ENCODE measurements at places on chromosomes 13 and 19.

GRCh38 chr13:100175078-100175802, 86.3 kb downstream of the PCCA start:
- no peak for DNase-seq

DNA sequence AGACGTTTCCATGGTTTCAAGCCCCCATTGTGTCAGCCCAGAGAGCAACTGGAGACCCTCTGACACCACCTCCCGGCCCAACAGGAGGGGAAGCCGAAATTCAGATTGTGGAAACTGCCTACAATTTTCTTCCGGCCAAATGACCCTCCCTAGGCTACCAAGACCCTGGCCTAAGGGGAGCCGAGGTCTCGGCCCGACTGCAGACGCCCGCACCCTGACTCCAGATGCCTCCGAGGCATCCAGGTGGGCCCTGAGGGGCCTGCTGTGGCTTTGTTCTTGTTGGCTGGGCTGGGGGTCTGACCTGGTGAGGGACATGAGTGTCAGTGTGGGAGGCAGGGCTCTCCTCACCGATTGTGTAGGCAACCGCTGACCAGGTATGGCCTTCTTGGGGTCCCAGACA, 9.6 kb downstream of the MEX3D start:
- no peak for DNase-seq

DNA sequence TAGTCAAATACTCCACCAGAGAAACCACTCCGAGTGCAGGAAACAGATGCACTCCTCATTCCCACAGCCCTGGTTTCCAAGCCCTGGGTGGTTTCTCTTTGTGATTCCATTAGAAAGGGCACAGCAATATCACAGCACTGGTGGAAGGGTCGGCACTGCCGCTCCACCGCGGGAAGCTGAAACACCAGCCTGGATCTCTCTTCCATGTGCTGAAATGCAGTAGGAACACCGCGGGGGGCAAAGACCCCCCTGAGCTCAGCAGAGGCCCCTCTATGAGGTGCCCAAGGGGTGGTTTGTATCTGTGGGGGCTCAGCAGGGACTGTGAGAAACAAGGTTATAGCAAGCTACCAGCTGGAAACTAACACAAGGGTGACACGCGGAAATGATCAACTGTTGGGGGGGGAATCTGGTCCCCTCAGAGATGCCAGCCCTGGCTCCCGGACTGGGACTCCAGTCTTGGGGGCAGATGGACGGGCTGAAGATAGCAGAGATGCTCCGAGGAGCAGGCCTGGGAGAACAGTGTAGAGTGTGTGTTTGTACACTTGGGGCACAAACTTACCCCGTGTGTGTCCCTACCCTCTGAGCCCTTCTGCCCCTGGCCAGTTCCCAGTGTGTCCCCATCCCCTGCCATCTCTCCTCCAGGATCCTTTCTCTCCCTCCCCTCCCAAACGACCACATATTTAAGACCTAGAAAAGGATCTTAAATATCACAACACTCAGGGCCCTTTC, 1.8 kb downstream of the ZFR2 start:
- DNase-seq = no peak

DNA sequence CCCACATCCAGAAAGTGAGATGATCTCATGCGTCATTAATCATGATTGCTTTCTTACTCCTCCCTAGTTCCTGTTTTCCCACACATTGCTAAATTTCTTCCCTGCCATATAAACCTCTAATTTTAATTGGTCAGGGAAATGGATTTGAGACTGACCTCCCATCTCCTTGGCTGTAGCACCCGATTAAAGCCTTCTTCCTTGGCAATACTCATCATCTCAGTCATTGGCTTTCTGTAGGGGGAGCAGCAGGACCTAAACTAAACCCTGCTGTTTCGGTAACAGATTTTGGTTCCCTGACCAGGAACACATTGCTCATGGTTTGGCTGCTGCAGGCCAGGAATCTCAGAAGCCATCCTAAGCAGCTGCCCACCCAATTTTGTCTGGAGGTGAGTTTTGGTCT, 61.7 kb downstream of the SPRYD7 start:
- no peak for DNase-seq

DNA sequence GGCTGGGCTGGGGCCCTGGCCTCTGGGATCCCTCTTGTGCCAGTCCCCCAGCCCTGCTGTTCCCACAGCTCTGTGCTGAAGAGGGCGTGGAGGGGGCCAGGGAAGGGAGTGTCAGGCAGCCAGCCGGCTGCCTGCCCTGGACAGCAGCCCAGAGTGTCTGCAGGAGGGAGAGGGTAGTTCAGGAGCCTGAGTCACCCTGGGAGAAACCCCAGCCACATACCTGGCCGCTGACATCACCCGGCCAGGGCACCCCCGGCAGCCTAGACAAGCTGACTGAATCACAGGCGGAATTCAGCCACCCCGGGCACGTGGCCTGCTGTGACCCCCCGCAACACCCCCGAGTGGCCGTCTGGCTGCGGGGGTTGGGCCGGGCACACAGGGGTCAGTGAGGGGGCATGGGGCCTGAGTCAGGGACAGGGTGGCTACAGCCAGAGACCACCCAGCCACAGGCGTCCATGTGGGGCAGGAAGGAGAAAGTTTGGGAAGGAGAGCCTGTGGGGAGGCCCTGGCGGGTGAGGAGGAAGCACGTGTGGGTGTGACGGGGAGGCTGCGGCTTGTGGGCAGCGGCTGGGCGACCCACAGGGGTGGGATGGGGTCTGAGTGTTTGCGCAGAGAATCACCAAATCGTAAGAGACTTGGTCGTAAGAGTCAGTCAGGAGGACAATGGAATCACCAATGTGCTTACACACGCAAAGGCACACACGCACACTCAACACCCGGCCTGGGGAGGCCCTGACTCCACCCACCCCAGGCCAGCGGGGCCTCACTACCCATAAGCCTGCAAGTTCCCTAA, 11.9 kb upstream of the FOSB start:
- DNase-seq = no peak

DNA sequence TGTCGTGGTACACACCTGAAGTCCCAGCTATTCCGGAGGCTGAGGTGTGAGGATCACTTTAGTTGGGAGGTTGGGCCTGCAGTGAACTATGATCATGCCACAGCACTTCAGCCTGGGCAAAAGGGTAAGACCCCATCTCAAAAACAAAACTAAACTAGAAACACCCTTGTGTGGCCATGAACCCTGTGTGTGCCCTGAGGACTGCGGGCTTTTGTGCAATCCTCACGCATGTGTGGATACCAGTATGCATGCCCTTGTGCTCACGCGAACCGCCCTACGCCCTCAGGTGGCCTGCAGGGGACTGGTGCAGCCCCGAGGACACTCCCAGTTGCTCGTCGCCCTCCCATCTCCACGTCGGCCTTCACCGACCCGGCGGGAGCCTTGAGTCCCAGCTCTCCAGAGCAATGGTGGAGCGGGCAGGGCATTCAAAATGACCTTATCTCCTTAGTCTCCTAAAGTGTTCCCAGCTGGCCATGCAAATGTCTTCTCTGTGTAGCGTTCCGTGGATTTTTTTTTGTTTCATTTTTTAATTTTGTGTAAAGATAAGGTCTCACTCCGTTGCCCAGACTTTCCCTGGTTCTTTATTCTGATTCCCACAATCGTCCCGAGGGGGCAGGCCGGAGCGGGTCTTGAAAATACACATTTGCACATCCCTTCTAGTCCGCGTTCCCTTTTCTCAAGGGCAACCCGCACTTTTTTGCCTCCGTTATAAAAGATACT, 868 bp upstream of the EGLN2 start:
- peak; percentile 65 for DNase-seq

GRCh38 chr19:11053817-11054195, 35.5 kb upstream of the LDLR start:
- DNase-seq = no peak

DNA sequence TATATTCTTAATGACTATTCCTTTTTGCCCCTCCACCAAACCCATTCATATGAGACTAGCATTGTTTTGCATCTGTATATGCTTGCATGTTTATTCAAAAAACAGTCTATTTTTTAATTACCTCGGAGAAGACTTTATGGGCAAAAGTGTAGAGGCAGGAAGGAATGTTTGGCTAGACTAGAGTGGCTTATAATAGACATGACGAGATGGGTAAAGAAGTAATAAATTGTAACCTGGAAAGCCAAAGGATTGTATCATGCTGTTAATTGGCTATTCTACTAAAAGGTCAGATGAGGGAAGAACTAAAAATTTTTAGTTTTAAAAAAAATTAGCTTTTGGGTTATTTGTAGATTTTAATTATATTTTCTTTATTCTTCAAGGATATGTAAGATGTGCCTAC, 91.1 kb downstream of the FNDC3A start:
- no peak for DNase-seq

GRCh38 chr13:23912469-23912868, 15.2 kb upstream of the C1QTNF9B start:
- no peak for DNase-seq

DNA sequence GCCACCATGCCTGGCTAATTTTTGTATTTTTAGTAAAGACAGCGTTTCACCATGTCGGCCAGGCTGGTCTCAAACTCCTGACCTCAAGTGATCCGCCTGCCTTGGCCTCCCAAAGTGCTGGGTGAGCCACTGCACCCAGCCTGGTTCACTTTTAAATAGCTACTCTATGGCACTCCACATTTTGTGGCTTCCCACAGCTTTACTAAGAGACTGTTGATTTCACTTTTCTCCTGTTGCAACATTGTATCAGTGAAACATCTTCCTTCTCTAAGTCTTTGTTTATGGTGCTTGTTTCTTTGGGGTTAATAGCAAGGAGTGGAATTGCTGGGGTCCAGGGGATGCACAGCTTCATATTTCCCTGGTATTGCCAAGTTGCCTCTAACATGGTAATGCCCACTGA, 12.3 kb downstream of the TMEM38A start:
- no peak for DNase-seq

DNA sequence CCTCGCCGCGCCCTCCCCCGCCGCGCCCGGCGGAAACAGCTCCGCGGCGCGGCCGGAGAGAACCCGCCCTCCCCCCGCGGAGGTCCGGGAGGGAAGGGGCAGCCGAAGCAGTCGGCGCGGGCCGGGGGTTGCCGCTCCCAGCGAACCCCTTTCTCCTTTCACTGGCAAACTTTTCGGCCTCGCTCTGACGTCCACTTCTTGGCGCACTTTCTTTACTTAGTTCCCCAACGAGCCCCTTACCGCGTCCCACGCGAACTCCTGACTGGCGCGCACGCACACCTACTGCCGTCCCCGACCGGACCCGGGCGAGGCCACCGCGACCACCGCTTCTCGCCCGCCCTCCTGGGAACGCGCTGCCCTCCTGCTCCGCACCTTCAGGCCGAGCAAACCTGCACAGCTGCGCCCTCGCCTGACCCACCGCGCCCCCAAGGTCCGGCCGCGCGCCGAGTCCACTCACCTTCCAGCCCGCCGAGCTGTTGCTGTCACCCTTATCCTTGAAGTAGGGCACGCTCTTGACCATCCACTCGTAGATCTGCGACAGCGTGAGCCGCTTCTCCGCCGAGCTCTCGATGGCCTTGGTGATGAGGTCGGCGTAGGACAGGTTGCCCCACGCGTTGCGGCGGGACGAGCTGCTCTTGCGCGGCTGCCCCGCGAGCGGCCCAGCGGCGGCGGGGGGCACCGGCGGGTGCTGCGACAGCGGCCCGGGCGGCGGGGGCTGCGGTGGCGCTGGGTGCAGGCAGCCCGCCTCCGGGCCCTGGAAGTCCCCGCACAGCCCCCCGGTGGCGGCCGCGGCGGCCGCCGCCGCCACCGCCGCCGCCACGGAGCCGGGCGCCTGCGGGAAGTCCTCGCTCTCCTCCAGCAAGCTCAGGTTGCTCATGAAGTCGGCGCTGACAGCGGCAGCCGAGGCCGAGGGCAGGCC, 1.1 kb downstream of the FOXO1 start:
- no peak for DNase-seq

- DNase-seq = no peak
These were observed 4.1 kb downstream of the TIMM13 start for GRCh38 chr19:2423071-2423914.

DNA sequence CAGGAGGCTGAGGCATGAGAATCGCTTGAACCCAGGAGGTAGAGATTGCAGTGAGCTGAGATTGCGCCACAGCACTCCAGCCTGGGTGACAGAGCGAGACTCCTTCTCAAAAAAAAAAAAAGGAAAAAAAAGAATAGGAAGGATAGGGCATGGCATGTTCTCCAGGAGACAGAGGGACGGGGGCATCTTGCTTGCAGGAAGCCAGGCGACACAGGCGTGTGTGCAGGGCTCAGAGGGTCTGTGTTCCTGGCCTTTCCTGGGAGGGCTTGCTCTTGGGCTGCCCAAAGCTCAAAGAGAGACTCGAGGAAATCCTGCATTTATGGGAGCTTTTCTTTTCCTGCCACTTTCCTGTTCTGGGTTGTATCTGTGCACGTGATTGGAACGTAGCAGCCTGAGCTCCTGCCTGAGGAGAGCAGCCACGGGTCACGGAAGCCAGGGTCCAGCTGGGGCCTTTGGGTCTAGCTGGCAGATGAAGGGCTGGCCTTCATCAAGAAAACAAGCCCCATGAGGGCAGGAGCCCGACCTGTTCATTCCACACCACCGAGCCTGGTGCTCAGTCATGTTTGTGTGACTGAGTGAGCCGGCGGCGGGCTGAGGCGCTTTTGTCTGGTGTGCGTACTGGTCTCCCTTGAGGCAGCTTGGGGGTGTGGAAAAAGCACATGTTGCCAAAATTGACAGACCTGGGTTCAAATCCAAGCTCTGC, 44.5 kb downstream of the CAPN12 start:
- DNase-seq = no peak

GRCh38 chr13:40271271-40271885, 395.1 kb downstream of the FOXO1 start:
- DNase-seq = no peak

DNA sequence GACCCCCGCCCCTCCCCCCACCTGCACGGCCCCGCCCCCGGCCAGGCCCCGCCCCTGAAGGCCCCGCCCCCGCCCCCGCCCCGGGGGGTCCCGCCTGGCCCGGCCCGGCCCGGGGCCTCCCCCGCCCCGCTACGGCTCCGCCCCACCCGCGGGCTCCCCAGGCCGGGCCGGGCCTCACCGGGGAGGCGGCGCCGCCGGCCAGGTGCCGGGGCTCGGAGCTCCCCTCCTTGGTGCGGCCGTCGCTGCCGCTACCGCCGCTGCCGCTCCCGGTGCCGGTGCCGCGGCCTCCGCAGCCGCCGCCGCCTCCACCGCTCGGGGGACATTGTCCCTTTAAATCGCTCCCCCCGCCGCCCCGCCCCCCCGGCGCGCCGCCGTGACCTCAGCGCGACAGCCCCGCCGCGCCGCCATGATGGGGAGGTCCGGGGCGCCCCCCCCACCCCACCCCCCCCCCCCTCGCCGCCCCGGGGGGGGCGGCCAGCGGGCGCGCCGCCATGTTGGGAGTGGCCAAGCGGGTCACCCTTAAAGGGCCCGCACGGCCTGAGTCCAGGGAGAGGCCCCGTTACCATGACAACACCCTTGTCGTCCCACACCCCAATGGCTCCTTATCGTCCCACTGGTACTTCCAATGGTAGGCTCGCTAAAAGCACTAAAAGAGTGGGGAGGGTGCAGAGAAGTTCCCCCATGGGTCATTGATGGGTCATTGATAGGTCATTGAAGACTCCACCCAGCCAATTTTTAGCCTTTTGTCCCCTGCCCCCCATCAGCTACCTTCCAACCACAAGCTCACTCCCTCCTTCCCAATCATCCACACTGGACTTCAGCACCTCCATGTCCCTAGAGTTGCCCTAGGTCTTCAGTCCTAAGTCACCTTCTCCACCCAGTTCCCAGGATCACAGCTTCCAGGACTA, at the start of gene WIZ:
Gene WIZ, minus strand, starts transcription at position 337 of the 908 bp plus-strand sequence. CDS start 1,649 bp downstream, outside the sequence.
- peak; percentile 93 for DNase-seq
